ENCODE measurements at places on chromosomes 5 and 9.
A peak's percentile ranks its signal among the peaks of the same experiment; 100 is the strongest.

- peak overlapping the region; percentile 81 for H3K27ac ChIP-seq
- peak; percentile 63 for DNase-seq
- no peaks in the 10 kb centered on the region for H3K36me3 ChIP-seq
- peak overlapping the region; percentile 75 for H3K4me3 ChIP-seq
- H3K27me3 ChIP-seq: no peaks in the 10 kb centered on the region
These were observed 434 bp downstream of the GLRX start for GRCh38 chr5:95822043-95822541.

DNA sequence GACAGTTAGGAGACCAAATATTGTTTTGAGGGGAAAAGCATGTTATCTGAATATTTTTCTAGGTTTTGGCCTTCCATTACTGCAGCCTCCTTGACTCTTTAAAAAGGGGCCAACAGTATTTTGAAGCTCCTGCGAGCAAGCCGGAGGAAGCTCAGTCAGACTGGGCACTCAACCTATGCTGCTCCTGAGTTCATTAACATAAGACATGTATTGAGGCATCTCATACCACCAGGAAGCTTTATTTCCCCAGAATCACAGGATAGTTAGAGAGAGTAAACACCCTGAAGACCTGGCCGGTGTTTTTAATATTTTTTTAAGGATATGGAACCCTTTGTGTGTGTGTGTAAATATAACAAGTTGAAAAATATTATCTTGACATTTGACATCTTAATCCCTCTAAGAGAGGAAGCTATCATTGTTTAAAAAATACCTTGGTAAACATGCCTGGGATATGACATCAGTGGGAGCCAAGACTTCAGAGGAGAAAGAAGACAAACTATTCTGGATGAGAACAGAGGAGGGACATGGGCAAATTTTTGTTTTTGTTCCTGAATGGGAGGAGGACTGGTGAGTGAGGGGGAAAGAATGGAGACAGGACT, 139.3 kb upstream of the SLIT3 start:
- DNase-seq: no peak
- no peaks in the 10 kb centered on the region for H3K27me3 ChIP-seq
- no peak overlapping the region for H3K4me3 ChIP-seq
- no peaks in the 10 kb centered on the region for H3K4me1 ChIP-seq

DNA sequence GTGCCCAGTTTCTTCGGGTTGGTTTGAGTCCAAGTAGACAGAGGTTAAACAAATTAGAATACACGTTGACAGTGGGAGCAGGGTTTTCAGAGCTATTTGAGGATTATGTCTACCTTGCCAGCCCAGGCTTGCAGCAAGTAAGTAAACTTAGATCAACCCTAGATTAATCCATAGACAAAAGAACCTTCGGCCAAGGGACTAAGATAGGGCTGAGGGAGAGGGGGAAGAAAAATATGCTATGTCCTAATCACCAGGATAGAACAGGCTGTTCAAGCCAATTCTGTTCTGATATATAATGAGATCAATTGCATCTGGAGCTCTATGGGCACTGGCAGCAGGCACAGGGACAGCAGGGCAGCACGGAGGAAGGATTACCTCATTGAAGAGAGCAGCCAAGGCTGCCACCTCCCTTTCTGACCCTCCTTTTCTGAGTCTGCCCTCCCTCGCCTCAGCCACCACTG, 377.7 kb downstream of the PIK3R1 start:
- no peaks in the 10 kb centered on the region for H3K27me3 ChIP-seq
- peak; percentile 54 for DNase-seq
- H3K4me1 ChIP-seq: peaks cover 18% of the 10 kb centered on the region
- no peak overlapping the region for H3K4me3 ChIP-seq

DNA sequence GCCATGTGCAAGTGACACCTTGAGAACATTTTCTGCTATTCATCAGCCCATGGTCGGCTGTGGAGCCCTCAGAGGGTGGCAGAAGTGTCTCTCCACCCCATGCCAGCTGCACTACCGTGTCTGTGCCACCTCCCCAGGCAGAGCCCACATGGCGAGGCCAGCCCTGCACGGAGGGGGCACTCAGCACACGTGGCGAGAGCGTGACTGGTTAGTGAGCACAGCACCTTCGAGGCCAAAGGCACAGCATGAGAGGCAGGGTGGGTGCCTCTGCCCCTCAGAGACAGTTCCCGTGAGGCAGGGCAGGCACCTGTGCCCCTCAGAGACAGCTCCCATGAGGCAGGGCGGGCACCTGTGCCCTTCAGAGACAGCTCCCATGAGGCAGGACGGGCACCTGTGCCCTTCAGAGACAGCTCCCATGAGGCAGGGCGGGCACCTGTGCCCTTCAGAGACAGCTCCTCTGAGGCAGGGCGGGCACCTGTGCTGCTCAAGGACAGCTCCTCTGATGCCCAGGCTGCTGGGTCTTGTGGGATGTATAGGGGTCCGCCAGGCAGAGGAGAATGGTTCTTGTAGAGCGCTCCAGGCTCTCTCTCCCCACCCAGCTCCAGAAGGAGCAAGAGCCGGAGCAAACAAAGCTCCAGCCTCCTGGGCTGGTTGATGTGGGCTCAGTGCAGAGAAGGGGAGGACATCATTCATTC, 179.8 kb upstream of the PPP1R26 start:
- no peak overlapping the region for H3K27ac ChIP-seq
- no peak overlapping the region for H3K4me3 ChIP-seq
- H3K27me3 ChIP-seq: no peaks in the 10 kb centered on the region
- H3K36me3 ChIP-seq: no peaks in the 10 kb centered on the region

GRCh38 chr9:128361986-128362646, 9.1 kb upstream of the URM1 start:
- peak; percentile 84 for DNase-seq
- H3K27me3 ChIP-seq: no peaks in the 10 kb centered on the region
- H3K27ac ChIP-seq: no peak overlapping the region
- H3K4me3 ChIP-seq: peak overlapping the region; percentile 43
- H3K4me1 ChIP-seq: no peaks in the 10 kb centered on the region
- no peaks in the 10 kb centered on the region for H3K36me3 ChIP-seq

DNA sequence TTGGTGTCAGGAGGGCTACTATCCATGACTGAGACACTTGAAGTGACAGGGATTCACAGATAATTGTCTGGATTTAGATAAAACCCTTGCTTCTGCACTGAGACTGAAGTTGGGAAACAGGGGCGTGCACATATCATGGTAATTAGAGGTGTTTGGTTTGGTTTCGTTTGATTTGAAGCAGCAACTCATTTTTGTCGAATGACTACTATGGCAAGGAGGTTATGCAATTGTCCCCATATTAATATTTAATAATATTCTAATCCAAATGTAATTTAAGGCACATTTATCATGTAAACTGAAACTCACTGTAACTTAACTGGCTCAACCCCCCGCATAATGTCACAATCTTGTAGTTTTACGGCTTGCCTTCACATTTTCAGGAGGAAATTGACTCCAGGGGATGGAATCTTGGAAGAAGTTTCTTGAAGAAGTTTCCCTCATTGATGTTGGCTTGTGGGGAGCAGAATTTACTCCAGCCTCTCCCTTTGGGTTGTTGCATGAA, 12.5 kb downstream of the ZNF366 start:
- no peaks in the 10 kb centered on the region for H3K27me3 ChIP-seq
- H3K36me3 ChIP-seq: no peaks in the 10 kb centered on the region
- no peak overlapping the region for H3K27ac ChIP-seq
- H3K4me1 ChIP-seq: no peaks in the 10 kb centered on the region
- H3K4me3 ChIP-seq: no peak overlapping the region
- DNase-seq: no peak

- H3K4me3 ChIP-seq: no peak overlapping the region
- H3K36me3 ChIP-seq: no peaks in the 10 kb centered on the region
- no peaks in the 10 kb centered on the region for H3K27me3 ChIP-seq
- DNase-seq: peak; percentile 51
- no peak overlapping the region for H3K27ac ChIP-seq
These were observed 4.6 kb upstream of the SLC25A48 start for GRCh38 chr5:135829681-135830383.

DNA sequence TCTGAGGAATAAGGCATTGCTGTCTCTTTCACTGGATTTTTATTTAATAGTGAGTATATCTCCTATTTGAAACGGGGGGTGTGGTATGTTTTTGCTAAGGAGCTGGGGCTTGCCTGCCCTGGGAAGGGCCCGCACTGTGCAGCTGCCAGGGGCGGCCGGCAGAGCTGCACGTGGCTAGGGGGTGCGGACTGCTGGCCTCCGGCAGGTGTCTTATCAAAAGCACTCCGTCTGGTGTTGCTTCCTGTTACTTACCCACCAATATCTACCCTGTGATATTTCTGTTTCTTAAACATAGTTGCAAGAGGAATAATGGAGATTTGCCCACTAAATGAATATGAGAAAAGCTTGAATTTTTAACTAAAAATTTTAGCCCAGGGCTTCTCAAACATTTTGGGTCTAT, 232.0 kb downstream of the IRX1 start:
- no peak overlapping the region for H3K27ac ChIP-seq
- no peak for DNase-seq
- H3K4me3 ChIP-seq: no peak overlapping the region
- H3K27me3 ChIP-seq: no peaks in the 10 kb centered on the region
- no peaks in the 10 kb centered on the region for H3K36me3 ChIP-seq

DNA sequence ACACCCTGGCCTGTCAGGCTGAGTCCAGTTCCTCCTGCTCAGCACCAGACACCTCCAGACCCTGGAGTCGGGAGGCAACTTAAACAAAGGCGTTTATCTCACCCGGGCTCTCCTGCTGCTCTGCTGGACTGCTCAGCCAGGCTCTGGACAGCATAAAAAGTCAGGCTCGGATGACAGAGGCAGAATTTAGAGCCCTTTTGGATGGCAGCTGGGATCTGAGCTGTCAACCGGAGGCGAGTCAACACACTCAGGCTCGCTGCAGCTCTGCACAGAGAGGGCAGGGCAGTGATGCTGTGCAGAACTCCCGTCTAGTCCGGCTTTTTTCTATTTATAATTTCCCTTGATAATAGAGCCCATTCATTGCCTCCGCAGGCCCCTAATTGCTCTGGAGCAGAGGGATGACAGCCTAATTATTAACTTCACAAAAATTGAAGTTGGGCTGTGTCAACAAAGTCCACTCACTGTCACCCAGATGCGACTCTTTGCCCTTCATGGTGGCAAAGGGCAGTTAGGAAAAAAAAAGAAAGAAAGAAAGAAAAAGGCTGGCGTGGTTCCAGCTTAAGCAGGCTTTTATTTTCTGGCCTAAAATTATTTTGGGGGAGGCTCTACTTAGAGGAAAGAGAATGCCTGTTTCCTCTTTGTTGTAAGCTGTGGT, 37.6 kb downstream of the STC2 start:
- no peak for DNase-seq
- no peaks in the 10 kb centered on the region for H3K4me1 ChIP-seq
- no peak overlapping the region for H3K4me3 ChIP-seq
- H3K27me3 ChIP-seq: no peaks in the 10 kb centered on the region
- H3K27ac ChIP-seq: no peak overlapping the region

GRCh38 chr9:97666907-97667686, 30.0 kb downstream of the XPA start:
- peaks cover 26% of the 10 kb centered on the region for H3K36me3 ChIP-seq
- H3K27ac ChIP-seq: no peak overlapping the region
- DNase-seq: no peak
- no peaks in the 10 kb centered on the region for H3K27me3 ChIP-seq
- no peak overlapping the region for H3K4me3 ChIP-seq

GRCh38 chr5:91867799-91868198, 484.7 kb upstream of the ARRDC3 start:
- no peak overlapping the region for H3K27ac ChIP-seq
- H3K27me3 ChIP-seq: peaks cover 4% of the 10 kb centered on the region
- no peak overlapping the region for H3K4me3 ChIP-seq
- no peak for DNase-seq
- H3K4me1 ChIP-seq: no peaks in the 10 kb centered on the region

- no peak overlapping the region for H3K4me3 ChIP-seq
- H3K27me3 ChIP-seq: no peaks in the 10 kb centered on the region
- H3K36me3 ChIP-seq: no peaks in the 10 kb centered on the region
- no peak for DNase-seq
- no peaks in the 10 kb centered on the region for H3K4me1 ChIP-seq
- no peak overlapping the region for H3K27ac ChIP-seq
These were observed 995.4 kb upstream of the ACO1 start for GRCh38 chr9:31389075-31389474.

GRCh38 chr5:13567819-13568218, 376.7 kb downstream of the DNAH5 start:
- no peaks in the 10 kb centered on the region for H3K36me3 ChIP-seq
- no peaks in the 10 kb centered on the region for H3K27me3 ChIP-seq
- H3K4me3 ChIP-seq: no peak overlapping the region
- no peaks in the 10 kb centered on the region for H3K4me1 ChIP-seq
- H3K27ac ChIP-seq: no peak overlapping the region

DNA sequence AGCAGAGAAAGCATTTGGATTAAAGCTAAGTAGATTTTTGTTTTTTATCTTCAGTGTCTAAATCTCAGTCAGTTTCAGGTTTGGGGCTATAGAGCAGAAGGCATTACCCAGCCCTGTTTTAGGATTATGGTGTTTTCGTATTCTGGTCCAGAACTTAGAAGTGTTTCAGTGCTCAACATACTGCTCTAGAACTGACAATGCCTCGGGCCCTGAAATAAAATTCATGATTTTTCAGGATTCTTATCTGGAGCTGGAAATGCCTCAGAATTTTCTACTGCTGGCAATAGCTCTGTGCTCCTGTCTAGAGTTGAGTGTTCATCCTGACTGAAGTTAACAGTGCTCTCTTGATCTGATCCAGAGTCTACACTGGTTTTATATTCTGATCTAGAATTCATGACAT, 163.9 kb downstream of the PAPPA start:
- no peak overlapping the region for H3K27ac ChIP-seq
- no peak overlapping the region for H3K4me3 ChIP-seq
- no peak for DNase-seq
- no peaks in the 10 kb centered on the region for H3K27me3 ChIP-seq

DNA sequence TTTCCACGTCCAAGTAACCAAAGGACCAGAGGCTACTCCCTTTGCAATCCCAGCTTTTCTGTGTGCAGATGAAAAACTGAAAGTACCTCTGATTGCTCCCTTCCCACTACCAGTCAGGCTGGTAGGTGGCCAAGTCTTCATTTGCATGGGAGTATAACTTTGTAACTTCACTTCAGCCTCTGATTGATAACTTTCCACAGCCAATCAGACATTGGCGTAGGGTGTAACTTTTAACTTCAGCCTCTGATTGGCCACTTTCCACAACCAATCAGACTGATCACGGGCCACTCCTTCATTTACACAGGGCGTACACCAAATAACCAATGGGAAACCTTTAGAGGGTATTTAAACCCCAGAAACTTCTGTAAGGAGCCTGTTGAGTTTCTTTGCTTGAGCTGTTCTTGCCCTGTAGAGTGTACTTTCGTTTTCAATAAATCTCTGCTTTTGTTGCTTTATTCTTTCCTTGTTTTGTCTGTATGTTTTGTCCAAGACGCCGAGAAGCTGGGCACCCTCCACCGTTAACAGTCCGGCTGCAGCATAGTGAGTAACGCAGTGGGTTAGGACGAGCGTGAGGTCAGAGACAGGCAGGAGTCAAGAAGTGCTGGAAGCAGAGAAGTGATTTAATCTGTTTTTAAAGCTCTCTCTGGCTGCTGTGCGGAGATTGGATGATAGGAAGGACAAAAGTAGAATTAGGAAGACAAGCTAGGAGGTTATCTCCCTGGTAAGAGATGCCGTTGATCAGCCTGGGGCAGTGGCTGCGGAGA, 3.5 kb upstream of the EXOSC2 start:
- H3K27me3 ChIP-seq: no peaks in the 10 kb centered on the region
- H3K4me1 ChIP-seq: peaks cover 4% of the 10 kb centered on the region
- no peak overlapping the region for H3K27ac ChIP-seq
- H3K4me3 ChIP-seq: peak overlapping the region; percentile 28
- peak; percentile 82 for DNase-seq
